Hippocampal formation (tissue), 2 donors: ENCODE measurements at places on chromosomes 2 and 18.

GRCh38 chr2:85367180-85367579 is 12.6 kb downstream of the ELMOD3 start:
- no peak for DNase-seq

DNA sequence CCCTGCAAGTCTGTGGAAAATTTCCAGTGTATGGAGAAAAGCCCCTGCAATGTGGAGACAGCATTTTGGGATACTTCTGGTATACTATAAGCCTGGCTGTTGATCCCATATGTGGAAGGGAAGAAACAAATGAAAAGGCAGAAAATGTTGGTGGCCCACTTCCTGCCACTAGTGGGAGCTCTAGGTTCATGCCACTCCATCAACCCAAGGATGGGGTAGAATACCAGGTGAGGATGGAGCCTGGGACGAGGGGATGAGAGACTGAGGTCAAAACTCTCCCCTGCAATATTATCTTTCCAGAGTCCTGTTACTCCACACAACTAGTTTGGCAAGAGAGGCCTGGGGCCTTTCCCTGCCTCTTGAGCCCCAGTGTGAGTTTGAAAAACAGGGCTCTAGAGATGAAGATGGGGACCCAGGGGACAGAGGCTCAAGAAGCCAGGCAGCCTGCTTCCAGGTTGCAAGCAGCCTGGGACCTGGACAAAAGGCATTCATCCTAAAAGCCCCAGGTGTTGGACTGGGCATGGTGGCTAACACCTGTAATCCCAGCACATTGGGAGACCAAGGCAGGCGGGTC is 31.9 kb downstream of the BMP10 start:
- DNase-seq, result no peak

DNA sequence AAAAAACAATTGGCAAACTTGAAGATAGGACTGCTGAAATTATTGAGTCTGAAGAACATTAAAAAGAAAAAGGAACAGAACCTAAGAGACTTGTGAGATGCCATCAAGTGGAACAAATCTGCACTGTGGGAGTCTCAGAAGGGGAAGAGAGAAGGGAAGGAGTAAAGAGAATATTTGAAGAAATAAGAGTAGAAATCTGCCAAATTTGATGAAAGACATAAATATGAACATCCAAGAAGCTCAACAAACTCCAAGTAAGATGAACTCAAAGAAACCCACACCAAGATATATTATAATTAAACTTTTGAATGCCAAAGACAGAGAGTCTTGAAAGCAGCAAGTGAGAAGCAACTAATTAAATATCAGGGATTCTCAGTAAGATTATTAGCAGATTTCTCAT is 102.7 kb downstream of the ZNF519 start:
- no peak for DNase-seq

DNA sequence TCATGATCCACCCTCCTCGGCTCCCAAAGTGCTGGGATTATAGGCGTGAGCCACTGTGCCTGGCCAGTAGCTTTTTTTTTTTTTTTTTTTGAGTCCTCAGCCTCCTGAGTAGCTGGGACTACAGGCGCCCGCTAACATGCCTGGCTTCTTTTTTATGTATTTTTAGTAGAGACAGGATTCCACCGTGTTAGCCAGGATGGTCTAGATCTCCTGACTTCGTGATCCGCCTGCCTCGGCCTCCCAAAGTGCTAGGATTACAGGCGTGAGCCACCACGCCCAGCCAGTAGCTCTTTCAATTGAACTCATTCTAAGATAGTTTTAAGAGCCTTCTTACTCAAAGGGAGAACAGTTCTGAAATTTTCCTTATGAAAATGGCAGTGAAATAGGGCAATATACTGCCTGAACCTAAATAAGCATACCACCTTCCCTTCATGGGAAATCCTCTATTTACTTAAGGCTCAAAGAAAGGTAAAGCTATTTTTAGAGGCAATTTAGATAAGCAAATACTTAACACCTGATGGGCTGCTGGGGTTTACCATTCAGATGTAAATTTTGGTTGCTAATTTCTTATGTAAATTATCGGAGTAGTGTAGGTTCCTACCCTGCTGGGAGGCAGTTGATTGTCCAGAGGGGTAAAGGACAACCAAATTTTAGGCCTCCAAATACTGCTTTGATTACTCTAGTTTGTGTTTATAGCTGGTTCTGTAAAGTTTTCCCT is 144.7 kb downstream of the GREB1L start:
- no peak for DNase-seq
